ENCODE measurements at places on chromosomes 12 and 14. TPM values are rescaled to one million over a fixed set of nuclear protein-coding genes. Genes with fewer than 3 reads are reported as not detected.

A2M gene
- polyA plus RNA-seq: 1.2 TPM

TBC1D30 gene
- polyA plus RNA-seq: 1.1 TPM

TAS2R50 gene
- polyA plus RNA-seq: not detected

GPX2 gene
- not detected for polyA plus RNA-seq

MGST1 gene
- 248 TPM for polyA plus RNA-seq

All from CD14-positive monocyte (primary cell).